Dermis microvascular lymphatic vessel endothelial cell (primary cell): ENCODE measurements at places on chromosomes 11 and 22.

GRCh38 chr22:47297261-47298016 is 535.0 kb downstream of the TBC1D22A start:
- no peak for DNase-seq

- no peak for DNase-seq
Observed at GRCh38 chr11:32451808-32452207, 16.5 kb upstream of the WT1 start.

DNA sequence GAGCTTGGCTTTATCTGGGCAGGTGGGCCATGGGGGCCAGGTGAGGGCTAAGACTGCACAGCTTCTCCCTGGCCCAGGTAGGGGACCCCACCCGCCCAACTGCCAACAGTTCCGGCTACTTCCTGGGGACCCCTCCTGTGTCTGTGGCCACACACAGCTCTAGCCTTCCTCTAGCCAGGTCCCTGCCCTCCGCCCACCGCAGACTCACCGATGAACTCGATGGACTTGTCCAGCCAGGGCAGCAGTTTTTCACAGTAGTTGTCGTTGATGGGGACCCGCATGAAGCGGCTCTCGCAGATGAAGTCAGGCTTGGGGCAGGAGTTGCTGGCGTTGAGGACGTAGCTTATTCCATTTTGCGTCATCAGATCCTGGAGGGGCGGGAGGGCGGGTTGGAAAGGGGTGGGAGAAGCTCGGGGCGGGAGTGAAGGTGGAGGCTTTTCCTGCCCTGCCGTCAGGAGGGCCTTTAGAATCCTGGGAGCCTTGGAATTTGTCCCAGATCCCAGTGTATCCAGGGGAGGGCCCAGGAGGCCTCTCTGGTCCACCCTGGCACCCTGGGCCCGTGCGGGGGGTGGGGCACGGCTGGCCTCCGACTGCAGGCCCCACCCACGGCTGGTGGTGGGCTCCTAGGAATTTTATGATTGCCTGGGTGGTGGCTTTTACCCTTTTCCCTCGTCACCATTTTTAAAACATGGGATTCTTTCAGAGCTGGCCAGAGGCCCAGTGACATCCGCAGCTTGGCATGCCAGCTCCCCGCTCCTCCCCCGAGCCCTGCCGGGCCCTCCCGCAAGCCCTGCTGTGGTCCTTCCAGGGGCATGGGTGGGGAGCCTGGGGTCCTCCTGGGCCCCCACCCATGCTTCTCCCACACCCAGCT is 13.9 kb downstream of the DUSP8 start:
- DNase-seq, result peak; percentile 36

GRCh38 chr11:75241906-75242644 is 1.5 kb downstream of the TPBGL start:
- no peak for DNase-seq

DNA sequence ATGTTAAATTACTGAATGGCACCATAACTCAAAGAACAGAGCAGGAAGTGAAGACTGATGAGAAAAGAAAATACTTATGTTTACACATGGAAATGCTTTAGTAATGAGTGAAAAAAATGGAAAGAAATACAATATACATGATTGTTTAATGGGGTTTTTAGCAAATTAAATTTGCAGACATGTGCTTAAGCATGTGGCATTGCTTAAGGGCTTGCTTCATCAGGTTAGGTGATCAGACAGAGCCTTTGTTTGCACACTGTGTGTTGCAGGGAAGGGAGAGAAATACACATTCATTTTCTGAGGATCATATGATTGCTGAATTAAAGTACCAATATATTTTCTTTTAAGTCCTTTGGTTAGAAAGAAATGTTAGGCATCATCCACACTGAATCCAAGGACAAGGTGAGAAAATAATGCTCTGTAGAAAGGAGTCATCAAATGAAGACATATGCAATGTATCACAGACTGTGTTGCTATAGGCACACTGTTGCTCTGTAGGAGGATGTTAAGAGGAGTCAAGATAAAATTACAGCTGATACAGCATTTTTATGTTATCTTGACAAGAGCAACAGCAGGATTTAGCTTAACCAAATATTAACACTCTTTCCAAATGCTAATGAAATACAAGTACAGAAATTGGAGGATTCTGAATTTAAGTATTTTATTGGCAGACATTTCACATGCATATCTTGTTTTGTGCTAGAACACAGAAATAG is 23.4 kb upstream of the ARHGAP20 start:
- DNase-seq, result no peak
